NCI-H526 (cell line): ENCODE measurements at places on chromosomes 7 and 10.
A peak's percentile ranks its signal among the peaks of the same experiment; 100 is the strongest.

GRCh38 chr7:74452748-74453321 lies 871 bp upstream of the GTF2IRD1 start:
- DNase-seq, result peak; percentile 42

- DNase-seq, result no peak
These were observed 498.3 kb downstream of the CCSER2 start for GRCh38 chr10:84826704-84827103.

- no peak for DNase-seq
These were observed 35.2 kb downstream of the SGCE start for GRCh38 chr7:94620703-94621118.

GRCh38 chr7:44348300-44348699 lies 22.9 kb upstream of the CAMK2B start:
- DNase-seq, result peak; percentile 12

GRCh38 chr10:65544756-65545155 lies 1381.1 kb upstream of the LRRTM3 start:
- DNase-seq, result no peak

DNA sequence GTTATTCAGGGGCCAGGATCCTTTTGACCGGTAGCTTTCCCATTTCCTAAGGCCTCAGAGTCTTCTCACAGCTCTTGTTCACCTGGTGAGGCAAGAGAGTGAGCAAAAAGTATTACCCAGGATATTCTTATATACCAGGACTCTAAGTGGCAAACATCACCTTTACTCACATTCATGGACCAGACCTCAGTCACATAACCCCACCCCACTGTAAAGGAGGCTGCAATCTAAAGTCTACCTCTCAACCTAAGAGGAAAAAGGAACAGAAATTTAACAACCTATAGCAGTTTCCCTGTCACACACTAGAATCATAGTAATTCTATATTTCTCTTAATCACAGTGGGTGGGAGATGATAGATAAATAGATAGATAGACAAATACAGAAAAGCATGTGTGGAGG lies 176.0 kb upstream of the PTPRZ1 start:
- no peak for DNase-seq

GRCh38 chr7:43513251-43513650 lies 69.7 kb upstream of the STK17A start:
- DNase-seq, result no peak

GRCh38 chr10:18738835-18739234 lies 79.6 kb downstream of the ARL5B start:
- no peak for DNase-seq

GRCh38 chr7:95099106-95099505 lies 191.7 kb downstream of the PPP1R9A start:
- DNase-seq, result no peak

DNA sequence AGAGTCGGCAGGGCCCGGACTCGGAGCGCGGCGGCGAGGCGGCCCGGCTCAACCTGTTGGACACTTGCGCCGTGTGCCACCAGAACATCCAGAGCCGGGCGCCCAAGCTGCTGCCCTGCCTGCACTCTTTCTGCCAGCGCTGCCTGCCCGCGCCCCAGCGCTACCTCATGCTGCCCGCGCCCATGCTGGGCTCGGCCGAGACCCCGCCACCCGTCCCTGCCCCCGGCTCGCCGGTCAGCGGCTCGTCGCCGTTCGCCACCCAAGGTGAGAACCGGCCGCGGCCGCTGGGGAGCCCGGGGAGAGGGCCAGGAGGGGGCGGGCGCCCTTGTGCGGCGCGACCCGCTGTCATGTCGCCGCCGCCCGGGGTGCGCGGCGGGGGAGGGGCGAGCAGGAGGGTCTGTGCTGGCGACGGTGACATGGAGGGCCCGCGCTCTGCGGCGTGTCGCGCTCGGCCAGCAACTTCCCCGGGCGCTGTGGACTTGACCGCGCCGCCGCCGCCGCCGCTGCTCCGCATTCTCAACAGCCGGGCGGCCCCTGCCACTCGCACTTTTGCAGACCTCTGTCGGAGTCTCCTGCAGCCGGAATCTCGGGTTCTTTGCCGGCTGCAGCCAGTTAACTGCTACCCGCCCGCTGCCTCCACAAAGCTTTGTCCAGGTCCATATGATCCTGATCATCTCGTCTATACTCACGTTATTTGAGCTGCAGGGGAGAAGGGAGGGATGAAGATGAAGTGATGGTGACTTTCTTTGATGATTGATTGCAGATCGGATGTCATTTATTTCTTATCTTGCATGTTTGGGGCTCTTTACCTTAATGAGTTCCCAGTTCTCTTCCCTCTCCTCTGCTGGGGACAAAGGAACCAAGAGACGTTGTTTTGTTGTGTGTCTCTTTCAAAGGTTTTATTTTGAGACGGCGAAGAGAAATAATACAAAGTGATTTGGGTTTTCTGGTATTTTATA lies 869 bp downstream of the TRIM24 start:
- DNase-seq, result peak; percentile 75

GRCh38 chr7:128888756-128889095 lies 21.8 kb downstream of the KCP start:
- DNase-seq, result no peak

GRCh38 chr10:13758312-13758711 lies 171.5 kb downstream of the PRPF18 start:
- no peak for DNase-seq

DNA sequence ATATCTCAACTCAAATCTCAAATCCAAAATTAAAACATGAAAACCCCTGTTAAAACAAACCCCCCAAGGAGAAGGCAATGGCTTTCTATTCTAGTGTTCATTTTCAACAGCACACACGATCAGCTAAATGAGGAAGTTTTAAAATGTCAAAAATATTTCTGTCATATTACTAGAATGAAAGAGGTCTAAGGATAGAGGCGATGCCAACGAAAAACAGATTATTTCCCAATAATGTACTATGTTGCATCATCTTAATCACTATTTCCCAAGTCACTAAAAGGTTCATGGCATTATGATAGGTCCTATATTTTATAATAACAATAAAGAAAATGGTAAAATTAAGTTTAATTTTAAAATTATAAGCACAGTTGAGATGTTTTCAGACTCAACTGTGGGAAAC lies 10.1 kb downstream of the CNOT4 start:
- no peak for DNase-seq

- DNase-seq, result peak; percentile 69
These were observed 23.6 kb upstream of the SRI start for GRCh38 chr7:88243345-88243909.

GRCh38 chr10:97505152-97505551 lies 6.4 kb downstream of the UBTD1 start:
- DNase-seq, result no peak
